Activated T-cell treated with anti-CD3 and anti-CD28 coated beads for 24 hours (primary cell): ENCODE measurements at places on chromosomes 2 and 18.

DNA sequence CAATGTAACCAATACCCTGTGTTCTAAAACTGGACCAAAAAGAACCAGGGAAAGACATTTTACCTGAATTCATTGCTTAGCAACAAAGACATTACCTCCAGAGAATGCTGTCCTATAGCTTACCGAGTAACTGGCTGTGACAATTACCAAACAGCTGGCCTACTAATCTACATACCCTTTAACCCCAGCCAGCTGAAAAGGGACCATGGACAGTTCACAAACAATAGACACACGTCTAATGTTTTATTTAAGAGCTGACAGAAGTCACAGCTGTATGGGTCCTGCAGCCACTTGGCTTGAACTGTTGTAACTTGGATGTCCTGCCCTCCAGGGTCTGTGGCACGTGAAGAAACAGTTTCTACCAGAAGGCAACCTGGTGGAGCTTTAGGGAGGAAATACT lies 130.1 kb upstream of the EFEMP1 start:
- no peak for DNase-seq

DNA sequence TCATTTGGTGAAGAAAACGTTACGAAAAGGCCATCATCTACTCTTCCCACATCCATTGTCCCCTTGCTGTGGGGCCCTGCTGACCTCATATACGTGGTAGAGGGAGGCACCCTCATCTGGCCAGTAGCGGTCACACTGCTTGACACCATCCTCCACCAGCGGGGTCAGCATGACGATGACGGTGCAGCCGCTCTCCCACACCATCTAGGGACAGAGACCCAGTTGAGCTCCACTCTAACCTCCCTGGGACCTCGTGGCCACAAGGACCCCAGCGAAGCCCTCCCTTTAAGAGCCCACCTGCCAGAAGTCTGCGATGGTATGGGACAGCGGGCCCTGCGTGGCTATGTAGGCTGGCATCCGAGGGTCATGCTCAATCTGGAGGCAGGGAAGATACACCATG lies 13.1 kb downstream of the PTPRN start:
- DNase-seq, result no peak

DNA sequence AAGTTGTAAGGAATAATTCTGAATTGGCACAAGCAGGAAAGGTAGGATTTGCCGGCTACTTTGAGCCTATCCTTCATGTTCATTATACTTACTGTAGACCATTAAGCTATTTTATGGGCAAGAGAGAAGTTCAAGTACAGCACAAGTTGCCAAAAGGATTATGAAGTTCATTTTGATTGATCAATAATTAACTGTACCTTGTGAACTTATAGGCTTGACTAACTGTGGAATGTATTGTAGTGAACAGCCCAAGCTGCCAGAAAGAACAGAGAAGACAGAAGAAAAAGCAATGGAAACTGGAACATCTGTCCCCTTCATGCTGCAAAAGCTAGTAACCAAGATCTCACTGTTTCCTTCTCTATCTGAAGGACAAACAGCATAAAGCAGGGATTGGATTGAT lies 810.1 kb upstream of the ZEB2 start:
- DNase-seq, result no peak

DNA sequence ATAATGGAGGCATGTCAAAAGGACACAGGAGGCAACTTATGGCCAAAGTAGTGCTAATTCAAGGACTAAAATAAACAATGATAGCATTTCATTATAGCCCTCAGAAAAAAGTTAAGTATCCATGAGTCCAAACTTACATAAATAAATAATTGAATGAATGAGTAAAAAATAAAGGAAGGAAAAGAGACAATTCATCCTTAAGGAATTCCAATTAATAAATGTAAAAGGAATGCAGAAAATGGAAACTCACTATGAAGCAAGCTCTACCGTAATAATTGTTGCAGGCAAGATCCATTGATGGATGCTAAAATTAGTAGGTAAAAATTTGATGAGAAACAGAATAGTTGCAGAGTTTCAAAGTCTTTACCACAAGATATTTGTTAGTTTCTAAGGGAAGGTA lies 88.2 kb upstream of the RAPGEF4 start:
- DNase-seq, result no peak

DNA sequence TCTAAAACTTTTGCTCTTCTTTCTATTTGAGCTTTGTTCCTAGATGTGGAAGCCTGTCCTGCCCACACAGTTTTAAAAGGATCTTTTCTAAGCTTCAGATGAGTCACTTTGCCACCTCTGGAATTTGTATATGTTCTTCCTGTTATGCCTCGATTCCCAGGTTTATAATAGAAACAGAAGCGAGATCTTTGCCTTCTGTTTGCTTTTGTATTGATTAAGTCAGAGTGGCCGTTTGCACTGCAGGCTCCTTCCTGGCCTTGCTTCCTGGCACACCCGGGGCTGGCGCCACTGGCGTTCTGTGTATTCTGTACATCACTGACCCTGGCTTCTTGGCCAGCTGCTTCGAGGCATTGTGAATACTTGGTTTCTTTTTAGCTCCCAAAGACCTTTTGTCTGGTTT lies 91.8 kb downstream of the MTCL1 start:
- DNase-seq, result no peak

GRCh38 chr2:168740360-168740759 lies 62.1 kb upstream of the NOSTRIN start:
- DNase-seq, result no peak

DNA sequence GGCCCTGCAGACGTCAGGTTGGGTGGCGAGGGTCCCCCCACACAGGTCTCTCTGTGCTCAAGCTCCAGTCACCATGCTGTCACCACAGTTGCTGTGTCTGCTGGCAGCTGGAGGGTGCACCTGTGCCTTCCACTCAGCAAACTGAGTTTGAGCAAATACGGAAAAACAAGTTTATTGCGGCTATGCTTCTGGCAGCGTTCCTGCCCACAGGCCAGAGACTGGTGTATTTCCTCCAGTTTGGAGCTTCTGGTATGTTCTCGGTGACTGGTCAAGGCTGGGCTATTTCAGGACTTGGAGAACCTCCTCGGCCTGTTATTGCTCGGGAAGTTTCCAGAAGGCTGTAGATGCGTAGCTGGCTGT lies 132.6 kb downstream of the SEPTIN10 start:
- no peak for DNase-seq

DNA sequence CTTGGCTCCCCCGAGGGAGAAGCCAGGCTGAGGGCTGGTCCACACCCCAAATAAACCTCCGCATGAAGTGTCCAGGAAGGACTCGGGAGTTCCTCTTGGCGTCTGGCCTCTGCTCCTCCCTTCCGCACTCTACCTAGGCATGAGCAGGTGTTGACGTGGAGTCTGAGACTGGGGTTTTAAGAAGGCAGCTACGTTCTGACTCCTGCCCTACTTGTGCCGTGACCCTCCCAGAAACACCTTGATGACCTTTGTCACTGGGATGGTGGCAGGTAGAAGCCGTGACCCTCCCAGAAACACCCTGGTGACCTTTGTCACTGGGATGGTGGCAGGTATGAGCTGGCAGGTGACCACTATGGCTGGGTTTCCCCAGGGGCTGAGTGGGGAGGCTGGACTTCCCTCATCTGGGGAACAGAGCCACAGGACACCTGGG lies 54.8 kb downstream of the HS6ST1 start:
- no peak for DNase-seq

GRCh38 chr2:218882461-218882816 lies 1.8 kb downstream of the WNT10A start:
- no peak for DNase-seq

- DNase-seq, result no peak
These were observed 695.3 kb upstream of the REG3G start for GRCh38 chr2:78330193-78330592.

DNA sequence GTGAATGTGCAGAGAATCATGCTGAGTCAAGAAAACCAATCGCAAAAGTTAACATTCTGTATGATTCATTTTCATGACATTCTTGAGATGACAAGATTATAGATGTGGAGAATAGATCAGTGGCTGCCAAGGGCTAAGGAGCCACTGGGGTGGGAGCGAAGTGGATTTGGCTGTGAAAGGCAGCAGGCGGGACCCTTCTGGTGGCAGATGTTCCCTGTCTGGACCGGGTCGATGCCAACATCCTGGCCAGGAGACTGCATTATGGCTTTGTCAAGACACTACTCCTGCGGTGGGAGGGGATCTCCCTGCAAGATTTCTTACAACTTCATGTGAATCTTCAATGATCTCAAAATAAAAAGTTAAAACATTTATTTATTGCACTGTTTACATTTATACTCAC lies 427.9 kb downstream of the GALR1 start:
- no peak for DNase-seq

DNA sequence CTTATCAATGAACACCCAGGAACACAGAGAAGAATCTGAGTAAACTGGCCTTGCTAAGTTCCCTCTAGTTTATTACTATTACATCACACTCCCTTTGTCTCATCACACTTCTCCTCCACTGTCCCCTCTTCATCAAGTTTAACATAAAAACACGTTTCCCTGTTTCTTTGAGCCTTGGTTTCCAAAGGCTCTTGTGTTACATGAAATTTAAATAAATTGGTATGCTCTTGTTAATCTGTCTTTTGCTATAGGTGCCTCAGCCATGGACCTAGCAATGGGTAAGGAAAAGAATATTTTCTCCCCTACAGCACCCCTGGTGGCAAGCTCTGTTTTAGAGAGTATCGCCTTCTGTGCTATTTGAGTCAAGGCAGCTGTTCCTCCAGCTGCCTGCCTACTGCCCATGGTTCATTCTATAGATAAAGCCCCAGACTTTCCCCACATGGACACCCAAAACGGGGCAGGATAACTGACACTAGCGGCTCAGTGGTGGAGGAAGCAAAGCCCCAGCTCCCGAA lies 31.8 kb downstream of the TGIF1 start:
- DNase-seq, result no peak

GRCh38 chr2:42077343-42077742 lies 29.5 kb downstream of the PKDCC start:
- no peak for DNase-seq

- DNase-seq, result no peak
These were observed 148.1 kb downstream of the BCL11A start for GRCh38 chr2:60405271-60405919.

DNA sequence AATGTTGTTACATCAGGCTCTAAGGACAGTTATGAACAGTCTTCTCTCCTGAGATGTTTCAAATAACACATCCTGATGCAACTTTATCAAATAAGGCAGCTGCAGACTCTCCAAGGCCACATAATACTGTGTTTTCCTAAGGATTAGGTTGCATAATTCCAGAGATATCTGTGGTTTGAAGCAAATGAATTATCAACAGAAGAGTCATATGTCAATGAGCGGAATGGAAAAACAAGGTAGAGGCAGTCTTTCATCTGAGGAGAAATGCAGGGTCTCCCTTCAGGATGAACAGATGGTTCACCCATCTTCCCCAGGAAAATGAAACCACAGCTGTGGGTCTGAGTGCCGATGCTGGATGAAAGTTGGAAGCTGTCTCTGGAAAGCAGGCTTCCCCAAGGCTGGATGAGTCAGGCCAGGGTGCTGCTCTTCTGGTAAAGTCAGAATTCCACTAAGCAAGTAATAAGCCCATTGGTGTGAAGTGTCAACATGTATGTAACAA lies 22.2 kb downstream of the LYG1 start:
- no peak for DNase-seq
